Neural cell (in vitro differentiated cells): ENCODE measurements at places on chromosomes 2 and 18. TPM values are rescaled to one million over a fixed set of nuclear protein-coding genes. Genes with fewer than 3 reads are reported as not detected.

The SERPINB3 gene
- polyA plus RNA-seq, result not detected in 2 replicates

The RESP18 gene
- not detected in 2 replicates for polyA plus RNA-seq

The ZNF521 gene
- polyA plus RNA-seq, result 101 and 104 TPM in 2 replicates

The TTC27 gene
- 7.3 and 11.1 TPM in 2 replicates for polyA plus RNA-seq

The SMYD1 gene
- not detected in 2 replicates for polyA plus RNA-seq

The ZC3H6 gene
- 6.1 and 6.8 TPM in 2 replicates for polyA plus RNA-seq

The ONECUT2 gene
- polyA plus RNA-seq, result 3.9 and 4.3 TPM in 2 replicates

The CENPA gene
- 0.54 and 2.1 TPM in 2 replicates for polyA plus RNA-seq

The NEB gene
- polyA plus RNA-seq, result 0.38 and 2.9 TPM in 2 replicates

The STAT4 gene
- polyA plus RNA-seq, result 3.7 and 5.1 TPM in 2 replicates

The SERPINB10 gene
- not detected in 2 replicates for polyA plus RNA-seq

The POTEI gene
- 0.25 and 0.48 TPM in 2 replicates for polyA plus RNA-seq

The ASB18 gene
- not detected in 2 replicates for polyA plus RNA-seq

The CLEC4F gene
- polyA plus RNA-seq, result not detected in 2 replicates

The CDK15 gene
- 0.06 and 0.09 TPM in 2 replicates for polyA plus RNA-seq

The BCL2 gene
- 2.9 and 3.4 TPM in 2 replicates for polyA plus RNA-seq

The RNF144A gene
- 26.9 and 27.8 TPM in 2 replicates for polyA plus RNA-seq

The MFSD6 gene
- 11.8 and 15.8 TPM in 2 replicates for polyA plus RNA-seq

The ERFE gene
- polyA plus RNA-seq, result 0.32 TPM in 1 of 2 replicates, not detected in the other

The GALNT3 gene
- 3.7 and 7.4 TPM in 2 replicates for polyA plus RNA-seq

The OSBPL6 gene
- 11.8 and 12.8 TPM in 2 replicates for polyA plus RNA-seq

The SCN9A gene
- polyA plus RNA-seq, result 8.3 and 10.4 TPM in 2 replicates

The AQP12A gene
- polyA plus RNA-seq, result not detected in 2 replicates

The HOXD3 gene
- not detected in 2 replicates for polyA plus RNA-seq

The STARD6 gene
- not detected in 2 replicates for polyA plus RNA-seq

The COLEC12 gene
- 0.42 and 0.76 TPM in 2 replicates for polyA plus RNA-seq

The CPO gene
- polyA plus RNA-seq, result 0.60 and 1.2 TPM in 2 replicates

The TRIM43 gene
- polyA plus RNA-seq, result not detected in 2 replicates

The RGPD3 gene
- 0.74 and 1.1 TPM in 2 replicates for polyA plus RNA-seq

The RBKS gene
- 4.0 and 5.4 TPM in 2 replicates for polyA plus RNA-seq

The KCNK3 gene
- 12.9 and 14.0 TPM in 2 replicates for polyA plus RNA-seq

The IL36B gene
- polyA plus RNA-seq, result not detected in 2 replicates

The ICOS gene
- not detected in 2 replicates for polyA plus RNA-seq

The PLA2R1 gene
- 0.69 and 0.94 TPM in 2 replicates for polyA plus RNA-seq

The PRSS56 gene
- polyA plus RNA-seq, result 0.16 TPM in 1 of 2 replicates, not detected in the other

The ALLC gene
- polyA plus RNA-seq, result 0.33 TPM in 1 of 2 replicates, not detected in the other

The DSC3 gene
- polyA plus RNA-seq, result 0.10 TPM in 1 of 2 replicates, not detected in the other

The NCKAP5 gene
- polyA plus RNA-seq, result 2.1 and 2.4 TPM in 2 replicates

The CFC1 gene
- polyA plus RNA-seq, result 22.4 and 29.9 TPM in 2 replicates

The POTEE gene
- polyA plus RNA-seq, result 0.38 and 1.3 TPM in 2 replicates

The RIT2 gene
- polyA plus RNA-seq, result 1.1 and 2.3 TPM in 2 replicates

The MEP1B gene
- polyA plus RNA-seq, result not detected in 2 replicates

The MAT2A gene
- 230 and 233 TPM in 2 replicates for polyA plus RNA-seq

The LIMS4 gene
- polyA plus RNA-seq, result 0.46 TPM in 1 of 2 replicates, not detected in the other

The UGP2 gene
- polyA plus RNA-seq, result 51.7 and 55.6 TPM in 2 replicates

The MROH2A gene
- polyA plus RNA-seq, result not detected in 2 replicates

The PARD6G gene
- 8.8 and 9.3 TPM in 2 replicates for polyA plus RNA-seq

The LYPD6 gene
- polyA plus RNA-seq, result 1.2 and 2.3 TPM in 2 replicates

The PTPRM gene
- polyA plus RNA-seq, result 114 and 126 TPM in 2 replicates

The PLCD4 gene
- polyA plus RNA-seq, result 4.9 and 9.3 TPM in 2 replicates

The HRH4 gene
- 0.12 TPM in 1 of 2 replicates, not detected in the other for polyA plus RNA-seq

The RAD51AP2 gene
- 0.54 and 0.62 TPM in 2 replicates for polyA plus RNA-seq
